ENCODE measurements at places on chromosomes 13 and 19. TPM values are rescaled to one million over a fixed set of nuclear protein-coding genes. Genes with fewer than 3 reads are reported as not detected.

DNA sequence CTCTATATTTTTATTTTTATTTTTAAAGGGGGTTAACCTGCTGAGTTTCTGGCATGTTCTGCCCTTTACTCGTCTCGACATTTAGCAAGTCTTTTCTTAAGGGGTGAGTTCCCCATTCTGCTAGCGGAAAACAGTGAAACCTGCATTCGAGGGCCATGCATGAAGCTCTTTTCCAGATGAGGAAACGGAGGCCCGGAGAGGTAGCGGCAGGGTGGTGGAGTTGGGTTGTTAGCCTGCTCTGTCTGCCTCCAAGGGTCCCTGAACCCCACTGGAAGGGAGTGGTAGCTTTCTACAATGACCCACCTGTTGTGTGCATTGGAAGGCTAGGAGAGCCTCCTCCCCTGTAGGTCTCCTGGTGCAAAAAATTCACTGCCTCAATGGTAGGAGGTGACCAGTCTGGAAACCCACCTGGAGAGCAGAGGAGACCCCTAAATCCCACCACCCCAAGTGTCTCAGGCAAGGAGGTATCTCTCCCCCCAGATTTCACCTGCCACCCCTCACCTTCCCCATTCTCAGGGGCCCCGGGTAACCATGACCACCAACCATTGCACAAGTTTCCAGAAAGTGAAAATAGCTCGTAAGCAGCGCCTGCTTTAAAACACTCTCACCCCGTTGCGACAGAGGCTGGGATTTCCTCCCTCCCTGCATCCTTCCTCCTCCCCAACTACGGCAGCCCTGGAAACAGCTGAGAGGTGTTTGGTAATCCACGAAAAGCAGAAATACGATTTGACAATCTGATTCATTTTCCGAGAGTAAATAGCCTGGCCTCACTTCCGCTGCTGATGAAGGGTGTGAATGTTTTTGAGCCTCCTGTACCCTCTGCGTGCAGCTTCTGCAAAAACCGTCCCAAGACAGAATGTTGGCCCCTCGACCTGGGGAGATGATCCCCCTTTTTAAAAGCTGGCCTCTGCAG lies 3.5 kb downstream of the KLF2 start:
- no peak for DNase-seq

- no peak for DNase-seq
Measured at GRCh38 chr19:18789883-18790565, 1.1 kb downstream of the COMP start.

- no peak for DNase-seq
Measured at GRCh38 chr19:11345122-11345803, 805 bp downstream of the TMEM205 start.

GRCh38 chr19:843180-843835 lies 2.5 kb downstream of the PRTN3 start:
- DNase-seq: no peak

DNA sequence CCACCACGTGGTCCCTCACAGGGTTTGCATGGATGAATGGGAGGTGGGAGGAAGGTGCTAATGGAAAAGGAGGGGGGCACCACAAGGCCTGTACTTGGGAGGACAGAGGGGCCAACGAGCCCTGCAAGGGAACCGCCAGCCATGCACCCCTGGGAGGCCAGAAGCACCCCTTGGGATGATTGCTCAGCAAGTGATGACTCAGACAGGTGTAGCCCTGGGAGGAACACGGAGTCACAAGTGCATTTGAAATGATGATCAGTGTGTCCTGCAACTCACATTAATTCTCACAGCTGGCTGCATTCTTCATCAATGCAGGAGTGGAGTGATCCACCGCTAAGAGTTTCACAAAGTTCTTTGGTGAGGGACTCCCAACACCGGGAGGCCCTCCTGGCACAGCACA lies 82.8 kb upstream of the ZNF254 start:
- no peak for DNase-seq

DNA sequence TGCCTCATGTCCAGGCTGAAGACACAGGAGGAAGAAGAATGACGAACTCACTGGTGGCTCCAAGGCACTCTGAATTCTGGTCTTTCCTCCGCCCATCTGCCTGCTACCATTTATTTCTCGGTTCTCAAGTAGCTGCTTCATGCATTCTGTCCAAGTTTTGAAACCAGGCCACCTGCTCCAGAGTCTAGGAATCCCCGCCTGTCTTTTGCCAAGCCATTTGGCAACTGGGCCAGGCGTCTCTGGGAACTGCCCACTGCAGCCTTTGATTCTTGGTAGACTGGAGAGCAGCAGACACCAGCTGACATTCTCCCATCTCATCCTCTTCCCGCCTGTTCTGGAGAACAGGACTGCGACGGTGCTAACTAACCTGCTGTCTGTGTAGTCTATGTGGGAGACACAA lies 10.8 kb downstream of the SLC35E1 start:
- no peak for DNase-seq

DNA sequence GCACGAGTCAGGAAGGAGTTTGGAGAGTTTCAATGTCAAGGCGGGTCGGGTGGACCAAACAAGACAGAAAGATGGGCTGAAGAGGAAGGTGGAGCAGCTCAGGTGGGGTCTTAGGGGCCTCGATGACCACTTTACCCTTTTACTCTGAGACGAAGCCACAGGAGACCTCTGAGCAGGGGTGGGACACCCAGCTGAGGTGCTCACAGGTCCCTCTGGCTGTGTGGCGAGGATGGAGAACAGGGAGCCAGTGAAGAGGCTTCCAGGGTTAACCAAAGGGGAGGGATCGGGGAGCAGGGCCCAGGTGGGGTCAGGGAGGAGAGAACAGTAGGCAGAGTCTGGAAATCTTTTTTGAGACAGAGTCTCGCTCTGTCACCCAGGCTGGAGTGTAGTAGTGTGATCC lies 2.0 kb upstream of the CCER2 start:
- peak; percentile 15 for DNase-seq

DNA sequence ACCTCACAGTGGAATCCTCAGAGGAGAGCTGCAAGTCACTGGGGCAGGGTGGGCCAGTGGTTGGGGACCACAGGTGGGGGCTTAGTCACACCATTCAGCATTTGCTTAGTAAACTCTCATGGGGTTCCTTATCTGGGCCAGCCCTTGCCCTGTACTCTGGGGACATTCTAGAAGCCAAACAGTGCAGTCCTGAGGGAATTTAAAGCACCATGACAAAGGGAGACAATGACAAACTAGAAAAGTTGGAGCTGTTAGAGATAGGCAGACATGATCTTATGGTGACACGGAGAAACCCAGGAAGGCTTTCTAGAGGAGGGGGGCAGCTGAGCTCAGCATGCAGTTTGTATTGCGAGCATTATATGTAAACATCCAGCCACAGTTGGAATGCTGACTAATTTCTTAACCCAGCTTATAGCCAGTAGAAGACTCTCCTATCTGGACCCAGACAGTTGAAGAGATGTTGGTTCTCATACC lies 87.6 kb downstream of the ZNF429 start:
- DNase-seq: no peak

- DNase-seq: peak; percentile 7
Measured at GRCh38 chr19:33705860-33706259, 84.1 kb downstream of the CHST8 start.

DNA sequence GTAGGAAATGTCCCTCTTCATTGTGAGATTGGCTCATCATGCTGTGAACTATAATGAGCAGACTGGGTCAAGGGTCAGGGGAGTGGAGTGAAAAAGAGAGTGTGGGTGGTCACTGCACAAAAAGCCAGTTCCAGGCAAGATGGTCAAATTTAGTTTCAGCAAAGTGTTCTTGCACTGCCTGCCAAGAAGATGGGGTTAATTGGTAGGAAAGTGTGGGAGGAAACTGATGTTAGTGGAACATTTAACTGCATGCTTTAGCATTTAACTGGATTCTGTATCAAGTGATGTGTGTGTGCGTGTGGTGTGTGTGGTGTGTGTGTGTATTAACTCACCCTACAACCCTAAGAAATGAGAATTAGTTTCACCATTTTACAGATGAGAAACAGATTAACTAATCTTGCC lies 131.6 kb downstream of the COG6 start:
- no peak for DNase-seq

- peak; percentile 65 for DNase-seq
Measured at GRCh38 chr19:53511933-53512374, 26.0 kb upstream of the ZNF331 start.

DNA sequence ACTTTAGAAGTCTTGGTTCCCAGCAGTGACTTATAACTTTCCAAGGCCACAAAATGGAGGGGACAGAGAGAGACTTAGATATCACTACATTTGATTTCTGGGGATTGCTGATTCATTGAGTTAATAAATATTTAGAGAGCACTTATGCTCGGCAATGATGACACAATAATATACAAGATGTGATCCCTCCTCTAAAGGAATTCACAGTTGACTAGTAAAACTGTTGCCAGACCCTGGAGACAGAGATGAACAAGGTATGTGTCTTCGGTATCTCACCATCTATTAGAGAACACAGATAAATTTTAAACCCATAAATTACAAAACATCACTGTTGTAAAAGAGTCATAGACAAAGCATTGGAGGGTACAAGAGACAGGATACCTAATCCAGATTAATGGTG lies 437.5 kb downstream of the FOXO1 start:
- DNase-seq: no peak

DNA sequence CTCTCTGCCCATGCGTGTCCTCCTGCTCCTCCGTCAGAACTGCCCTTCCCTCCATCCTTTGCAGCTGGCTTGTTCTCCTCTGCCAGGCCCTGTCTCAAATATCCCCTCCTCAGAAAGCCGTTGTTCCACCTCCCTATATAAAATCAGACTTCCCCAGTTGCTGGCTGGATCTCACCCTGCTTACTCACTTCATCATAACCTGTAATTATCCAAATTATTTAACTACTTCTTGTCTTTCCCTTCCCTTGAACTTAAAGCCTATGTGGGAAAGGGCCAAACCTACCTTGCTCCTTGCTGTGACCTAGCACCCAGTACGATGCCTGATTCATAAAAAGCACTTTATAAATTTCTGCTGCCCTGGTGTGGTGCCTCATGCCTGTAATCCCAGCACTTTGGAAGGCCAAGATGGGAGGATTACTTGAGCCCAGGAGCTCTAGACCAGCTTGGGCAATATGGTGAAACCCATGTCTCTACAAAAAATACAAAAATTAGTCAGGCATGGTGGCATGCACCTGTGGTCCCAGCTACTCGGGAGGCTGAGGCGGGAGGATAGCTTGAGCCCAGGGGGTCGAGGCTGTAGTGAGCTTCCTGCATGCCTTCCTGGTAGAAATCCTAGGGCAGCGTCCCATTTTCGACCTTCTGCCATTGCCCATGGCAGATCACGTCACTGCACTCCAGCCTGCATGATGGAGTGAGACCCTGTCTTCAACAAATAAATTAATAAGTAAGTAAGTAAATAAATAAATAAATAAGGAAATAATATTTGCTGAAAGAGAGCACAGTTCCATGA lies 39.5 kb upstream of the ZNF536 start:
- DNase-seq: no peak

DNA sequence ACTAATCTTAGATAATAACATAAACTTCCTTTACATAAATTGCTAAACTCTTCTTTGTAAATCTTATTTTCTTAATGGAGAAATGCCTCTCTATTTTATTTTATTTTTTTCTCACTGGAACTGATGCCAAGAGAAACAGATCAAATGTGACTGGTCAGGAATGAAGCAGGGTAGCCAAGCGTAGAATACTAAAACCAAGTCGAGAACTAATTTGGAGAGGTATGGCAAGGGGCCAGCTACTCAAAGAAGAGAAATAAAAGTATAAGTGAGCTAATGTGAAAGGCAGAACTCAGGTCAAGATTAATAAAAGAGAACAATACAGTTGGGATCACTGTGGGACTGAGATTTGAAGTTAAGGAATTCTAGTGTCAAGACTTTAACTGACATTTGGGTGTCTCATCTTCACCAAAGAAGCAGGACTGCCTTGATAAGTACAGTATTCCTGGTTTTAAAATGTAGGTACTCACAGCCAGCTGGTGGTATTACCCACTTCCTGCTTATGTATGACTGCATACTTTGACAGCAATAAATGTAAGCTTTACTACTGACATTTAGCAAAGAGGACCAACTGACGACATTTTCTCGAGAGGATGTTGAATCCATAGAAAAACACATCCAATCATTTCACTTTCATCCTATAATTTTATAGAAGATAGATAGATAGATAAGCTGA lies 1192.2 kb downstream of the EFNB2 start:
- no peak for DNase-seq

- DNase-seq: no peak
Measured at GRCh38 chr13:54347531-54347930, 1318.9 kb downstream of the OLFM4 start.

DNA sequence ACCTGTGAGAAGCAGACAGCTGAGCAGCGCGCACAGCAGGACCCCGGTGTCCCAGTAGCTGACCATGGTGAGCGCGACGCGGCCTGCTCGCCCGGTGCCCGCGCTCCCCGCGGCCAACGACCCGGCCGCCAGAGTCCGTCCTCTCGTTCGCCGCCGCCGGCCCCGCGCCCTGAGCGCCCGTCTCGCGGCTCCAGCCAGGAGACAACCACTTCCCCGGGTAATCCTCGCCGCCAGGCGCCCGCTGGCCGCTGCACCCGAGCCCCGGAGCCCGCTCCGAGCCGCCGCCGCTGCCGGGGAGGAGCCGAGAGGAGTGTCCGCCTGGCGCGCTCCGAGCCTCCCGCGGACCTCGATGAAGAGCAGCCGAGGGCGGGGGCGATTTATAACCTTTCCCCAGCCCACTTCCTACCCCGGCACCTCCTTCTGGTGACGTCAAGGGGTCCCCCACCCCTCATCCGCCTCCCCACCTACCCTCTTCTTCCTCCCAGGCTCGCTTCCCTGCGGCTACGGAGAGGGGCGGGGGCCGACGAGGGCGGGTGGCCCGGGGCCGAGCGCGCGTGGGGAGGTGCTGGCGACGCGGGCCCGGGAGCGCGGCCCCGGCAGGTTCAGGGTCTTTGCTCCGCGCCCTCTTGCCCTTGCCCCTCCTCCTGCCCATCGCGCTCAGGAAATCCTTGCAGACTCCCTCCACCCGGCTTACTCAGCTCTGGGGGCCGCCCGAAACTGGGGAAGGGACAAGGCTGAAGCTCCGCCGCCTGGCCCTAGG lies at the start of gene FLT1:
FLT1 (minus strand) TSS at position 351 of the 760 bp plus-strand sequence; CDS start at position 66, 285 bp downstream.
- peak; percentile 67 for DNase-seq

- DNase-seq: no peak
Measured at GRCh38 chr19:28065026-28065425, 1147.9 kb downstream of the UQCRFS1 start.

Gene P2RY11
- total RNA-seq: 2.5 TPM

Gene OSCAR
- 0.47 TPM for total RNA-seq

Gene ZNF728
- total RNA-seq: 0.20 TPM

Gene GRK1
- not detected for total RNA-seq

Gene ZNF253
- total RNA-seq: 5.6 TPM

Gene LSR
- 66.3 TPM for total RNA-seq

Gene FAM216B
- 0.06 TPM for total RNA-seq
